ENCODE measurements at places on chromosomes 7 and 10.
A peak's percentile ranks its signal among the peaks of the same experiment; 100 is the strongest.

GRCh38 chr10:6061056-6061455, 1.1 kb downstream of the IL2RA start:
- no peak overlapping the region for H3K4me3 ChIP-seq
- no peak for DNase-seq
- no peaks in the 10 kb centered on the region for H3K36me3 ChIP-seq
- no peak overlapping the region for H3K27ac ChIP-seq
- peaks cover 19% of the 10 kb centered on the region for H3K27me3 ChIP-seq

GRCh38 chr10:131905603-131906268, 4.9 kb downstream of the PPP2R2D start:
- DNase-seq, result no peak
- peaks cover 2% of the 10 kb centered on the region for H3K36me3 ChIP-seq
- H3K4me3 ChIP-seq, result no peak overlapping the region
- peaks cover 38% of the 10 kb centered on the region for H3K4me1 ChIP-seq
- peak overlapping the region; percentile 65 for H3K27ac ChIP-seq
- H3K27me3 ChIP-seq, result no peaks in the 10 kb centered on the region

GRCh38 chr7:121187222-121187621, 141.6 kb upstream of the WNT16 start:
- no peaks in the 10 kb centered on the region for H3K4me1 ChIP-seq
- DNase-seq, result no peak
- H3K27me3 ChIP-seq, result no peaks in the 10 kb centered on the region
- no peaks in the 10 kb centered on the region for H3K36me3 ChIP-seq

DNA sequence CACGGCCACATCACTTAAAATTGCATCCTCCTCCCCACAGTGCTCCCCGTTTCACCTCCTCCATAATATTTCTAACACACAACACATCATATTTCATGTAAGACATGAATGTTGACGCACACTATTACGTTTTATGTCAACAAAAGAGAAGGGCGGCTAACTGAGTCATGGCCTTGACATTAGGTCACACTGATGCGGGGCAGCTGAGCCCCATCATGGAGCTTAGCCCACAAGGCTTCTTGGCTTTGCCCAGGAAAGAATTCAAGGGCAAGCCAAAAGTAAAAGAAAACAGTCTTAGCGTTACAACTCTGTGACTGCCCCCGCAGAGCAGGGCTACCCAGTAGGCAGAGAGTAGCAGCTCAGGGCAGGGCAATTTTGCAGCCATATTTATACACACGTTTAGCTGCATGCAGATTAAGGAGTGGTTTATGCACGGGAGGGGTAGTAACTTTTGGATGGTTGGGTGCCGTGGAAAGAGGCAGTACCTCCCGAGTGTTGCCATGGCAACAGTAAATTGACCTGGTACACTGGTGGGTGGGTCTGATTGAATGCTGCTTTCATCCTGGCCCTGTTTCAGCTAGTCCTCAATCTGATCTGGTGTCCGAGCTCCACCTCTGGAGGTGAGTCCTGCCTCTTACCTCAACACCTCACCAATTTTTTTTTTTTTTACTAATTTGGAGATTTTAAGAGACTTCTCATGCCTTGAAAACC, 156.2 kb upstream of the FRMD4A start:
- no peak overlapping the region for H3K4me3 ChIP-seq
- no peak overlapping the region for H3K27ac ChIP-seq
- H3K27me3 ChIP-seq, result peaks cover 5% of the 10 kb centered on the region
- H3K4me1 ChIP-seq, result peaks cover 1% of the 10 kb centered on the region

- no peaks in the 10 kb centered on the region for H3K4me1 ChIP-seq
- no peak overlapping the region for H3K27ac ChIP-seq
- no peaks in the 10 kb centered on the region for H3K27me3 ChIP-seq
- no peak for DNase-seq
- no peak overlapping the region for H3K4me3 ChIP-seq
Measured at GRCh38 chr7:5607951-5608656, 173.4 kb downstream of the RNF216 start.

GRCh38 chr10:49285232-49285631, 13.7 kb upstream of the C10orf71 start:
- no peaks in the 10 kb centered on the region for H3K36me3 ChIP-seq
- peaks cover 2% of the 10 kb centered on the region for H3K4me1 ChIP-seq
- peaks cover 9% of the 10 kb centered on the region for H3K27me3 ChIP-seq
- no peak overlapping the region for H3K27ac ChIP-seq

- peaks cover 4% of the 10 kb centered on the region for H3K36me3 ChIP-seq
- no peak overlapping the region for H3K4me3 ChIP-seq
- no peak overlapping the region for H3K27ac ChIP-seq
- peaks cover 8% of the 10 kb centered on the region for H3K4me1 ChIP-seq
Measured at GRCh38 chr10:127189226-127189625, 7.2 kb downstream of the INSYN2A start.

DNA sequence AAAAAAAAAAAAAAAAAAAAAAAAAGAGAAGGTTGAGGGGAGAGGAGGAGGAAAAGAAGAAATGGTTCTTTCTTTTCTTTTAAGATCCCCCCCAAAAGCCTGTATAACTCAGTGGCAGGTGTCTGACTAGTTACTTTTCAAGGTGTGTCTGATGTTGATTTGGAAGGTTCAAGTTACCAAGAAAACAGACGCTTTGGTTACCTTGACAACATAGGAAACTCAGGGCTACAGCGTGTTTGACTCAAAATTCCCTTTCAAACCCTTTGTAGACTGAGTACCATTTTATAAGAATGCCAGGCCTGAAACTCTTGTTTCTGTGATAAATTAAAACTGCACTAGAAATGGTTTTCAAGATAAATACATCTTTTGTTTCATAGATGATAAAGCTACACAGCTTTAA, 286.8 kb downstream of the SKIDA1 start:
- H3K27ac ChIP-seq, result no peak overlapping the region
- peaks cover 21% of the 10 kb centered on the region for H3K4me1 ChIP-seq
- no peak overlapping the region for H3K4me3 ChIP-seq
- no peak for DNase-seq
- H3K27me3 ChIP-seq, result no peaks in the 10 kb centered on the region
- H3K36me3 ChIP-seq, result peaks cover 2% of the 10 kb centered on the region

GRCh38 chr7:86130268-86130667, 513.4 kb upstream of the GRM3 start:
- no peaks in the 10 kb centered on the region for H3K4me1 ChIP-seq

GRCh38 chr10:44024356-44025116, 360.4 kb downstream of the CXCL12 start:
- H3K4me3 ChIP-seq, result no peak overlapping the region
- H3K4me1 ChIP-seq, result peaks cover 4% of the 10 kb centered on the region
- H3K36me3 ChIP-seq, result no peaks in the 10 kb centered on the region
- no peak for DNase-seq
- H3K27ac ChIP-seq, result no peak overlapping the region

GRCh38 chr10:109386921-109387320, 536.4 kb downstream of the XPNPEP1 start:
- H3K27ac ChIP-seq, result no peak overlapping the region
- no peaks in the 10 kb centered on the region for H3K27me3 ChIP-seq
- peaks cover 13% of the 10 kb centered on the region for H3K4me1 ChIP-seq
- no peaks in the 10 kb centered on the region for H3K36me3 ChIP-seq

- no peaks in the 10 kb centered on the region for H3K4me1 ChIP-seq
- H3K36me3 ChIP-seq, result peaks cover 4% of the 10 kb centered on the region
Measured at GRCh38 chr7:108227366-108227765, 97.2 kb upstream of the LAMB4 start.

DNA sequence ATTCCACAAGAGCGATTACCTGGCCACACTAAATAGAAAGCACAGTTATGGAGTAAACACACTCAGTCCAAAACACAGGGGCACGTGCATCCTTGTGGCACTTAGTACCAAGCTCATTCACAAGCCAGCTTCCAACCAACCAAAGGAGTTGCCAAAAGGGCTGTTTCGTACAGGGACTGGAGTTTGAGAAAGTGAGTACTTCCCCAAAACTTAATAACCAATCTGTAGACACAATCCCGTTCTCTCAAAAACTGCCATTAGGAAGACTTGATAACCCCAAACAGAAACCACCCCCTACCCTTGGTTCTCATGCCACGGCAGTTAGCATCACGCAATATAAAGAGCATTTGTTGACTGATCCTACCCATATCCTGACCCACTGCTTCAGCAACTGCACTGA, 166.2 kb upstream of the ASAH2 start:
- peaks cover 10% of the 10 kb centered on the region for H3K4me1 ChIP-seq
- H3K27ac ChIP-seq, result peak overlapping the region; percentile 69
- peak overlapping the region; percentile 74 for H3K4me3 ChIP-seq
- DNase-seq, result no peak

- H3K27ac ChIP-seq, result peak overlapping the region; percentile 2
- no peaks in the 10 kb centered on the region for H3K36me3 ChIP-seq
- peaks cover 9% of the 10 kb centered on the region for H3K27me3 ChIP-seq
- H3K4me1 ChIP-seq, result peaks cover 3% of the 10 kb centered on the region
- no peak for DNase-seq
- H3K4me3 ChIP-seq, result no peak overlapping the region
Measured at GRCh38 chr7:22841954-22842353, 19.3 kb upstream of the TOMM7 start.

- peak overlapping the region; percentile 97 for H3K4me3 ChIP-seq
- H3K4me1 ChIP-seq, result peaks cover 21% of the 10 kb centered on the region
- H3K27ac ChIP-seq, result peak overlapping the region; percentile 92
- H3K27me3 ChIP-seq, result no peaks in the 10 kb centered on the region
- peaks cover 6% of the 10 kb centered on the region for H3K36me3 ChIP-seq
Measured at GRCh38 chr10:12194752-12195271, 879 bp downstream of the NUDT5 start.

- no peaks in the 10 kb centered on the region for H3K27me3 ChIP-seq
- H3K4me1 ChIP-seq, result peaks cover 16% of the 10 kb centered on the region
- H3K27ac ChIP-seq, result peak overlapping the region; percentile 97
- peak overlapping the region; percentile 98 for H3K4me3 ChIP-seq
- peaks cover 5% of the 10 kb centered on the region for H3K36me3 ChIP-seq
Measured at GRCh38 chr10:68074031-68074774, 880 bp downstream of the HERC4 start.

- peaks cover 11% of the 10 kb centered on the region for H3K27me3 ChIP-seq
- no peaks in the 10 kb centered on the region for H3K36me3 ChIP-seq
- H3K27ac ChIP-seq, result no peak overlapping the region
- H3K4me1 ChIP-seq, result no peaks in the 10 kb centered on the region
Measured at GRCh38 chr7:41732843-41733306, 30.0 kb upstream of the INHBA start.

- no peak overlapping the region for H3K27ac ChIP-seq
- H3K4me3 ChIP-seq, result no peak overlapping the region
- H3K27me3 ChIP-seq, result no peaks in the 10 kb centered on the region
- H3K4me1 ChIP-seq, result peaks cover 9% of the 10 kb centered on the region
- H3K36me3 ChIP-seq, result no peaks in the 10 kb centered on the region
Measured at GRCh38 chr10:87844837-87845623, 18.3 kb downstream of the KLLN start.

- no peaks in the 10 kb centered on the region for H3K36me3 ChIP-seq
- no peak for DNase-seq
- no peak overlapping the region for H3K27ac ChIP-seq
Measured at GRCh38 chr10:43958964-43959363, 310.3 kb upstream of the ZNF32 start.

DNA sequence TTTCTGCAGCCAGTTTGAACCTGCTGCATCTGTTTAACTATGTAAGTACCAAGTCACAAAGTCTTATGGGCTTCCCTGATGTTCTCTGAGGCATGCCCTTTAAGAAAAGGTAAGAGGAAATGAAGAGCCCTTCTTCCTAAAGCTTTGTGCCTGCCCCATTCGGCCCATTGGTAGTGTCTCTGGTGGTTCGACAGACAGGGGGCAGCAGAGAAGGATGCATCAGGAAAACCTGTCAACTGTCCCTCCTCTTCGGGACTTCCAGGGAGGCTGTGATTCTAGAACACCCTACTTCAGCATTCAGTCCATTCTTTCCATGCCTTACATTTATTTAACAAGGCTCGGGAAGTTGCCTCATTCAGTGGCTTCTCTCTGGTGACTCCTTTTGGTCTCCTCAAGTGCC, 1.9 kb upstream of the SFRP4 start:
- DNase-seq, result no peak
- H3K4me3 ChIP-seq, result no peak overlapping the region
- H3K27me3 ChIP-seq, result peaks cover 92% of the 10 kb centered on the region
- no peak overlapping the region for H3K27ac ChIP-seq
- H3K36me3 ChIP-seq, result no peaks in the 10 kb centered on the region
- H3K4me1 ChIP-seq, result peaks cover 6% of the 10 kb centered on the region

DNA sequence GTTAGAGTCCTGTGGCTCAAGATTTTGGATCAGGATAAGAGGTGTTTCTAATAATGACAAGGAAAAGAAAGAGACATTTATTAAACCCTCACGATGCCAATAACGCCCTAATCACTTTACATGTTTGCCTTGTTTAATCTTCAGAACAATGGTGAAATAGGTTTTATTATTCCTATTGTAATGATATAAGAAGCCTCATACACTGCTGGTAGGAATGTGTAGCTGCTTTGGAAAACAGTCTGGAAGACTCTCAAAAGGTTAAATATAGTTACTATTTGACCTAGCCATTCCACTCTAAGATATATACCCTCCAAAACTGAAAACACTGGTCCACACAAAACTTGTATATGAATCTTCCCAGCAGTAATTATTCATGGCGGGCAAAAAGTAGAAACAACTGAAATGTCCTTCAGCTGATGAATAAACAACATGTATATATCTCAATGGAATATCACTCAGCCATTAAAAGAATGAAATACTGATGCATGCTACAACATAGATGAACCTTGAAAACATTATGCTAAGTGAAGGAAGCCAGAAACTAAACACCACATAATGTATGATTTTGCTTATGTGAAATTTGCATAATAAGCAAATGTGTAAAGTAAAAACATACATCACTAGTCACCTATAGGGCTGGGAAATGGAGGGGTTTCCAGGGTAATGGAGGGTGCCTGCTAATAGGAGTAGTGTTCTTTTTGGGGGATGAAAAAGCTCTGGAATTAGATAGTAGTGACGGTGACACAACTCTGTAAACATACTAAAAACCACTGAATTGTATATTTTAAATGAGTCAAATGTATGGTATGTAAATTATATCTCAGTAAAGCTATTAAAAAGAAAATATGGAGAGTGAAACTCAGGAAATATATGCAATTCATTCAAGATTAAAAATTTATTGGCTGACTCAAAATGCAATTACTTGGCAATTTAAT, 76.9 kb upstream of the ANK3 start:
- no peak overlapping the region for H3K4me3 ChIP-seq
- H3K27me3 ChIP-seq, result no peaks in the 10 kb centered on the region
- no peak for DNase-seq
- H3K4me1 ChIP-seq, result peaks cover 8% of the 10 kb centered on the region
- H3K36me3 ChIP-seq, result no peaks in the 10 kb centered on the region

GRCh38 chr10:101052285-101052684, 9.5 kb upstream of the KAZALD1 start:
- no peaks in the 10 kb centered on the region for H3K36me3 ChIP-seq
- H3K4me3 ChIP-seq, result no peak overlapping the region
- peaks cover 59% of the 10 kb centered on the region for H3K27me3 ChIP-seq
- H3K4me1 ChIP-seq, result peaks cover 11% of the 10 kb centered on the region
- DNase-seq, result no peak

- peaks cover 31% of the 10 kb centered on the region for H3K4me1 ChIP-seq
- H3K36me3 ChIP-seq, result peaks cover 11% of the 10 kb centered on the region
- H3K4me3 ChIP-seq, result no peak overlapping the region
- peak overlapping the region; percentile 39 for H3K27ac ChIP-seq
- no peak for DNase-seq
Measured at GRCh38 chr7:19700936-19701335, 7.9 kb downstream of the POLR1F start.

Measured in progenitor cell of endocrine pancreas (in vitro differentiated cells).